A549 treated with ZK216348 at 1 μM for 4 hours (cell line): ENCODE measurements at places on chromosomes 3 and 15. TPM values are rescaled to one million over a fixed set of nuclear protein-coding genes. Genes with fewer than 3 reads are reported as not detected.

The GOLGA8R gene
- total RNA-seq = 0.14 to 0.34 TPM (median 0.24 TPM) in 5 replicates

The ANKRD63 gene
- 0.21 to 0.67 TPM (median 0.35 TPM) in 4 of 5 replicates, not detected in the other for total RNA-seq

The TRPM1 gene
- total RNA-seq = not detected in 5 replicates

The ARGFX gene
- total RNA-seq = not detected in 5 replicates

The MINAR1 gene
- 0.30 to 0.60 TPM (median 0.45 TPM) in 5 replicates for total RNA-seq

The RASGRP1 gene
- 0.24 to 0.42 TPM (median 0.35 TPM) in 5 replicates for total RNA-seq

The CHMP2B gene
- 86.1 to 112 TPM (median 102 TPM) in 5 replicates for total RNA-seq

The ALPK3 gene
- total RNA-seq = 0.12 to 0.31 TPM (median 0.18 TPM) in 4 of 5 replicates, not detected in the other
